CD4-positive, alpha-beta T cell treated with Interleukin-15 for 1 hour (primary cell): ENCODE measurements at places on chromosomes 16 and 17.

GRCh38 chr17:58531122-58531521, 16.7 kb upstream of the MTMR4 start:
- DNase-seq = no peak

GRCh38 chr17:60665602-60666001, 12.0 kb upstream of the BCAS3 start:
- DNase-seq = no peak

DNA sequence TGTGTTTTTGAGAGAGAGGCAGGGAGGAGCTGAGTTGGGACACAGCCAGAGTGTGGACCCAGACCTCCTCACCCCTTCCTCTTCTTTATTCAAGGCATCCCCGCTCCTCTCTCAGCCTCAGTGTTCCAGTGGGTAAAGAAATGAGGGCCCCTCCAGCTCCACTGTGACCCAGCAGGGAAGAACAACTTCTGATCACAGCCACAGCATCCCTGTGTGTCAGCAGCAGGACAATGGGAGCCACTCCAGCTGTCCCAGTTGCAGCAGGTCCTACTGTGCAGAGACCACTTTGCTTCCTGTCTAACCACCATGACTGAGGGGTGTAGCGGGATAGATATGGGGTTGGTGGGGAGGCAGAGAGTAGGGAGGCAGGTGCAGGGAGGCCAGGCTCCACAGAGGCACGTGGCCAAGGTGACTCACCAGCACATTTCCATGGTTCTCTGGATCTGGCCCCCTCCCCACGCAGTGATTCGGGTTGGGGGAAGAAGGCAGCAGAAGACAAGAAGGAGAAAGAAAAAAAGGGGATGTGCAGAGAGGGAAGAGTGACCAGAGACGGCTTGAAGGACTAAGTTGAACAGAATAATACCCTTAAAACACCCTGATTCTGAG, 24.5 kb downstream of the PIK3R5 start:
- DNase-seq = peak; percentile 55

DNA sequence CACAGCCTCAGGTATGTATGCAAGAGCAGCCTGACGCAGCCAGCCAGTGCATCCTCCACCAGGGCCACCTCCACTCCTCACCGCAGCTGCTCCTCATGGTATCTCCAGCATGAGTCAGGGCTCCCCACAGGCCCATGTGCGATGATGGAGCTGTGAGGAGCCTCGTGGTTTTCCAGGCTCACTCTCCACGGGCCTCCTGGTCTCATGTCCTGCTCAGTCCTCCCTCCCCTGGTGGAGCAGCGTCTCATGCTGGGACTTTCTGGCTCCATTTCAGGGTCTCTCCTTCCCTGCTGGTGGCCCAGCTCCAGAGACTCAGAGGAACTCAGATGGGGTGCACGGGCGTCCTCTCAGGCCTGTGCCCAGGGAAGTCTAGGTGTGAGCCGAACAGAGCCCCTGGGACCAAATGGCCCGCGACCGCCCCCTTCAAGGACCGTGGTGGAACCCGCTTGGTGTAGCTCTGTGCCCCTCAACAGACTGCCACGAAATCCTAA, 70.4 kb downstream of the METRNL start:
- no peak for DNase-seq

- DNase-seq = peak; percentile 76
Observed at GRCh38 chr16:84672276-84673202, 24.2 kb downstream of the KLHL36 start.

- no peak for DNase-seq
Observed at GRCh38 chr16:68715471-68715870, 21.6 kb upstream of the CDH1 start.

- no peak for DNase-seq
Observed at GRCh38 chr17:8056976-8057625, 18.2 kb downstream of the ALOX15B start.

DNA sequence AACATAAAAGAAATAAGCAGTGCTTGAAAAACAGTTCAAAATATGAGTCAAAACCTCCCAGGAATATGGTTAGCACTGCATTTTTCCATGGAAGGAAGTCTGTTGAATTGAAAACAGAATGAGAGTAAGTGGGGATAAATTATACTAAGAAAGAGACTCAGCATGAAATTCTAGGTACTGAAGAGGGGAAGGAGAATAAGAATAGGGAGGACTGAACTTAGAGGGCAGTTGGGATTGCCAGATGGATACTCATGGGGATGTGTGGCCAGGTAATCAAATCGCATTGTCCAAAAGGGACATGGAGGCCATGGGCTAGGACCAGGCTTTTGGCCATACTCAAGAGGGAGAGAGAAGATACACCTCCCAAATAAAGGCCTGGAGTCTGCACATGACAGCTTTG, 247.9 kb downstream of the CDH13 start:
- no peak for DNase-seq

DNA sequence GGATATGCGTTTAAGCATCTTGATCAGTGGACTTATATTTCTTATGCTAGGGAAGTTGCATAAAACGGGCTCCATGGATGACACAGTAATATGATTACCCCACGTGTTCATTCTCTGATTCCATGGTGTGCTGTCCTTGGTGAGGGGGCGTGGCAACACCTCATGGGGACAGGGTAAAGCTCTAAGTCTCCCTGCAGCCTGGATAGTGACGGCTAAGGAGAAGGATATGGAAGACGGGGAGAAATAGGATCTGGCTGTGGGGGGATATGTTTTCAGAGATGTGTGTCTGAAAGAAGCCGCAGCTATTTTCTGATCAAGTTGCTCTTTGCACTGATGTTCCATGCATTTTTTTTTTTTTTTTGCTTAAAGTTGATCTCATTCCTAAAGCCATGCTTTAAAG, 84.3 kb downstream of the MARCHF10 start:
- DNase-seq = no peak

- DNase-seq = peak; percentile 13
Observed at GRCh38 chr17:77324227-77324626, 183.5 kb downstream of the SEC14L1 start.

GRCh38 chr16:17914168-17914567, 422.4 kb downstream of the NPIPA8 start:
- DNase-seq = no peak

GRCh38 chr17:19768046-19768782, 20.1 kb upstream of the ALDH3A1 start:
- no peak for DNase-seq

DNA sequence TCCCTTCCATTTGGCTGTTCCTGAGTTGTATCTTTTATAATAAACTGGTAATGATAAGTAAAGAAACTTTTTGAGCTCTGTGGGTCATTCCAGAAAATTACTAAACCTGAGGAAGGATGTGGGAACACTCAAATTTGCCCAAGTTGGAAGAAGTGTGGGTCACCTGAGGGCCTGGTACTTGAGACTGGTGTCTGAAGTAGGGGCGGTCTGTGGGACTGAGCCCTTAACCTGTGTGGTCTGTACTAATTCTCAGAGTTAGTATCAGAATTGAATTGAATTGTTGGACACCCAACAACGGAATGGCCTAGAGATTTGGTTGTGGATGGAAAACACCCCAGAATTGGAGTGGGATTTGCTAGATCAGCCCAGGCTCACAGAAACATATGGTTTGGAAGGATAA, 43.1 kb downstream of the IKZF3 start:
- no peak for DNase-seq

DNA sequence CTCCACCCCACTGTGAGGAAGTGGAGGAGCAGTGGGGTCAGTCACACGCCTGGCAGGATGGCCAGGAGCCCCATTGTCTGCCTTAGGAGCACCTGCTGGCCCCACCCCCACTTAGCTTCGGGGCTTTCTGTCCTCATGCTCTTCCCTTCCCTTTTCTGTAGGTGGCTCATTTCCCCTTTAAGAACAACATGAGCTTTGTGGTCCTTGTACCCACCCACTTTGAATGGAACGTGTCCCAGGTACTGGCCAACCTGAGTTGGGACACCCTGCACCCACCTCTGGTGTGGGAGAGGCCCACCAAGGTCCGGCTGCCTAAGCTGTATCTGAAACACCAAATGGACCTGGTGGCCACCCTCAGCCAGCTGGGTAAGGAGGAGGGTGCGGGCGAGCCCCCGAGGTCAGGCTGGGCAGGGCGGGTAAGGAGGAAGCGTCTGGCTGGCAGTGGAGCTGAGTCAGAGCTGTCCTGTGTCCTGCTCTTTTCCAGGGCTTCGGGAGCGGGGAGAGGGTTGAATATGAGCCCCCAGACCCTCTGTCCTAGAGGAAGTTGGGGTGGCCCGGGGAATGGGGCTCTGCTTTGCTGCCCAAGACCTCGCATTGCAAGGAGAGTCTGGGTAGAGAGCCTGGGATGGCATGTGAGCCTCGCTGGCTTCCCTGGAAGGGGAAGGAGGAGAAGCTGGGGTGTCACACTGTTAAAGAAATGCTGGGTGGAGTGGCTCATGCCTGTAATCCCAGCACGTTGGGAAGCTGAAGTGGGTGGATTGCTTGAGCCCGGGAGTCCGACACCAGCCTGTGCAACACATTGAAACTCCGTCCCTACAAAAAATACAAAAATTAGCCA, 9.2 kb upstream of the SERPINF1 start:
- no peak for DNase-seq

GRCh38 chr16:19479302-19479721, 42.6 kb downstream of the GDE1 start:
- no peak for DNase-seq

- no peak for DNase-seq
Observed at GRCh38 chr17:8123695-8124349, at the start of gene HES7. TSS of gene HES7 (minus strand) at chr17:8124106. CDS start at chr17:8124084, 22 bp downstream.

DNA sequence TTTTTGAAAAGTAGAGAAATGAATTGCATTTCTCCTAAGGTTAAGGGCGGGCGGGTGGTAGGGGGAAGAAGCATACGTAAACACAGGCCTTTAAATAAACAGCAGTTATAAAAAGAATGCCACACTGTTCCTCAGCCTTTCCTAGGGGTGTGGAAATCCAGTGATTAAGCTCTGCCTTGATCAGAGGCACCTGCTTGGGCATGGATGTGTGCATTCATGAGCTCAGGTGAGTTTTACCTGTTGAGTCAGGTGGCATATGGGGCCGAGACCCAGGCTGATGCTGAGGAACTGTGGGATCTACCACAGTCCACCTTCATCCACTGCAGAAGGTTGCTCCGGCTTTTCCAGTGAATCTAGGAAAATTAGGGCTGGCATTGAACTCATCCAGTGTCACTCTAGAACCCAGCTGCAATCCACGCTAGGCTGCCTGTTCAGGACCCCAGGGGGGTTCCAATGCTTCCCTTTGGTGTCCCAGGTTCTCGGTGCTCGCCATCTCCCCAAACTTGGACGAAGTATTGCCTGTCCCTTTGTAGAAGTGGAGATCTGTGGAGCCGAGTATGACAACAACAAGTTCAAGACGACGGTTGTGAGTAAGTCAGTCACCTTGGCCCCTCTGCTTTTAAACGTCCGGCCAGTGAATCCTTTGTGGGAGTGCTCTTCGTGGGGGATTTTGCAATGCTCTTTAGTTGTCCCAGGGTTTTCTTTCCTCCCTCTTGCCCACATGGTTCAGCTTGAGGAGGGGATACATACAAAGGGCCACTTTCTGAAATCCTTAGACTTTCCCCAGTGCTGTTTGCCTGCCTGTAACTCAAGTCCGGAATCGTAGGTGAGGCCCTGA, 72.7 kb downstream of the SDR42E1 start:
- DNase-seq = no peak
